Activated CD4-positive, alpha-beta T cell treated with anti-CD3 and anti-CD28 coated beads, Interleukin-2, amount 50 U/mL, for 24 hours (primary cell): ENCODE measurements at places on chromosomes 5 and 9.

- DNase-seq: no peak
Measured at GRCh38 chr5:115116001-115116400, 53.7 kb downstream of the TRIM36 start.

GRCh38 chr5:179624841-179625271 is 1.4 kb upstream of the HNRNPH1 start:
- DNase-seq: no peak

DNA sequence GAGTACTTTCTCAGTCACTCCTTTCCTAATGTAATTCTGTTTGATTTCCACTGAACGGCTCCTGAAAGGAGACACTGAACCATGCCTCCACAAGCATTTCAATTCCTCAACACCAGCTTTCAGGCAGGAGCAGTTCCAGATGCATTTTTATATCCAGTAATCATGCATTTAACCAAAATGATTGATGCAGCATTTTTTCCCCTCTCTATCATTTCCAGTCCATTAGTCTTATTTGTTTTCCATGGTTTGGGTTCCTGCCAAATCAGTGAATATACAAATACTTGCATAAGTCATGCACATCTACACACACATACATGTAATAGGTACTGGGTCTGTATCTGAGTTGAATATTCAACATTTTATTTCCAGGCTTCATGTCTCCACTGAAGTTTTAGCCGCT is 122.7 kb downstream of the GRIA1 start:
- DNase-seq: no peak

DNA sequence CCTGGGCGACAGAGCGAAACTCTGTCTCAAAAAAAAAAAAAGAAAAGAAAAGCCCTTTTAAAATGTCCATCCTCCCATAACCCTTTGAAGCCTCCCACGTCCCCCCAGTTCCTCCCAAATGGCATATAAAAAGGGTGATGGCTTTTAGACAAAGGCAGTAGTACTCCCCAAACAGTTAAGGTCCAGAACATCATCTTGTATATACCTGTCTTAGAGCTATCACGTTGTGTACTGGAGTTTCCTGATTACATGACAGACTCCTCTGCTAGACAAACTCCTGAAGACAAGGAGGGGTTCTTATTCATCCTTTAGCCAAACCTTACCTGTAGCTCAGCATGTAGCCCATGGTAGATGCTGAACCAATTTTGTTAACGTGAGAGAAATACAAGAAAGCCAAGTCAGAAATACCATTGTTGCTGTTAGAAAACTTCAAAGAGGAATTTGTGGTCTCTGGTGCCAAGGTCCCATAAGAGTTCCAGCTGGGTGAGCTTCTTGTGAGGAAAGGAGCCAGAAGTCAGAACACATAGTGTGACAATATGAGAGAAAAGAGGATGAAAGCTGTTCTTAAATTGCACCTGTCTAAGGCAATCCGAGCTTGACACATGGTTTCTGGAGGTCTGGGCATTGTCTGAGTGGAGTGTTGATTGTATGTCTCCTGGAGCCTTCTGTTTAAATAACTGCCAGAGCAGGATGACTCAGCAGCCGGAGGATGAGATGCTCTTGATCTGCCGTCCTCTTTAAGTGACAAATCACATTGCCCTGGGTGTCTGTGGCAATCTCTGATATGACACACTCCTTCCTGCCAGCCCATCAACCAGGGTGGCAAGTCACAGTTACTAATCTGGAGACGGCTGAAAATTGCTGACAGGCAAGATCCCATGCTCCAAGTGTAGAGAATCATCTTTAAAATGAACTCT is 69.1 kb downstream of the ARRDC3 start:
- DNase-seq: peak; percentile 87

DNA sequence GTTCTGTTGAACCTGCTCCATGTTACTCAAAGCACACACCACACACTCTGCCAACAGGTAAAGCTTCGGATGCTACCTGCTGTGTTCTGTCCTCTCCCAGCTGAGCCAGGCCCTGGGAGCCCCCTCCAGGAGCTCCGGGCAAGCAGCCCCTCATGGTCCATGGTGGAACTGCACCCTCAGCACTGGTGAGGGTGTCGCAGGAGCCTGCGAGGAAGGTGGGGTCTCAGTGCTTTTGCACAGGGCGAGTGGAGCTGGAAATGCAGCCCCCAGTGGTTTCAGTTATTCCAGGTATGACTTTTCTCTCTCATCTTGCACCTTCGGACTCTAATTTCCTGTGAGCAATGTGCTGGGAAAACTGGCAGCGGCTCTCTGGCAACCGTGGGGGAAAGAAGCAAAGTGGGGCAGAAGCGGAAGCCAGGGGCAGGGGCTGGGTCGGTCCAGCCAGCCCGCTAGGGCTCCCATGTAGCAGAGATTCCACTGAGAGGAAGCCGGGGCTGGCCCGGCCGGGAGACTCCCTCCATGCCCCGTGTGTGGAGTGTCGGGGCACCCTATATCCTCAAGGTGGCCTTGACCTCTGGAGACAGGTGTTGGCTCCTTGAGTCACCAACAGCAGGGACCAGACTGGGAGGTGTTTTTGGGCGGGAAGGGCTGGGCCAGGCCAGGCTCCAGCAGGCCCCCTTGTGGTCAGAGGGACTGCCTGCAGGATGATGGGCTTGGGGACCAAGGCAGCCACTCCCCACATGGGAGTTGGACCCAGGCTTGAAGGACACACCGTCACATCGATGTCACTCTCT is 75.6 kb upstream of the PRSS3 start:
- DNase-seq: no peak

DNA sequence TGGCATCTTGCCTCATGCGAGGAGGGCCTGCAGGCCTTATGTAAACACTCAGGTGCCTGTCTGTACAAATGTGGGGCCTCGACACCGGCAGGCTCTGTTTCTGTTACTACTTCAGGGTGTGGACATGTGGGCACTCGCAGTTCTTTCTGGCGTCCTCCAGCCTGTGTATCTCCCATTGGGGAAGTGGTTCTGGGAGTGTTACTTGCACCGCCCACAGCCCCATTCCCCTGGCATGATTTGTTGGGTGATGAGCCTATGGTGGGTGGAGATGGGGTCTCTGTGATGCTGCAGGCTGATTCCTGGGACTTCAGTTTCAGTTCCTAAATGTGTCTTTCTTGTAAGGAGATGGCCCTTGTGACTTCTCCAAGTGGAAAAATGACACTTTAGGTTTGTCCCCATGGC is 82.1 kb upstream of the PITX1 start:
- no peak for DNase-seq

- DNase-seq: peak; percentile 64
Measured at GRCh38 chr5:35852084-35852734, 4.5 kb upstream of the IL7R start.

- DNase-seq: no peak
Measured at GRCh38 chr9:137748311-137748710, 129.3 kb upstream of the CACNA1B start.

DNA sequence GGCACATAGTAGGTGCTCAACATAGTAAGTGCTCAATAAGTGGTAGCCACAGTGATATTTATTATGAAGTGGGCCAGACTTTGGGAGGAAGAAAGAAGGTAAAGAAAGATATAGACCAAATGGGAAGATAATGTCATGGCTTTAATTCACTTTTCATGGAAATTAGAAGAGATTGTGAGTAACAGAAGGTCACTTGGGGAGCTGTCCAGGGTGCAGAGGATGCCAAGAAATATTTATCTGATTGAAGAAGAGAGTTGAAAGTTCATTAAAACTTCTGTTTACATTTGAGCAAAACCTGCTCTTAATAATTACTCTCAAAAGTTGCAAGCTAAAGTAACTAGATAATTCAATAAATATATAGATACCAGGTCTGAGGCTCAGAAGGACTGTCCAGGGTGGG is 28.3 kb upstream of the IL33 start:
- no peak for DNase-seq

GRCh38 chr5:59231221-59231931 is 648.5 kb downstream of the RAB3C start:
- no peak for DNase-seq

DNA sequence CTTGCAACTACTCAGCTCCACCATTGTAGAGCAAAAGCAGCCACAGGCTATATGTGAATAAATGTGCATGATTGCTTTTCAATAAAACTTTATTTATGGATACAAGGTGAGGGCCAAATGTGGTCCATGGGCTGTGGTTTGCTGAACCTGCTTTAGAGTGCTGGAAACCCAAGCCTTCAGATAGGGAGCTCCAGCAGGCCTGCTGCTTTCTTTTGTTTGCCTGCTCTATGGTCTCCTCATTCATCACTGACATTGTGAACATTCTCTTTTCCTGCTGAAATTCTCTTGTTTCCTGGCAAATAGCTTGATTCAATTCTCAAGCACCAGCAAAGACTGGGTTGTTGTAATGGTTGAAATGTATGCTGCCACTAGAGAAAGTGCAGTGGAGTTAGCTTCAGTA is 26.0 kb downstream of the EGFLAM start:
- no peak for DNase-seq

GRCh38 chr9:92589923-92590322 is 54.1 kb upstream of the ECM2 start:
- no peak for DNase-seq

GRCh38 chr5:122773619-122774018 is 1.3 kb upstream of the SNX2 start:
- DNase-seq: no peak

- no peak for DNase-seq
Measured at GRCh38 chr5:139893873-139894272, 98.3 kb downstream of the PSD2 start.

DNA sequence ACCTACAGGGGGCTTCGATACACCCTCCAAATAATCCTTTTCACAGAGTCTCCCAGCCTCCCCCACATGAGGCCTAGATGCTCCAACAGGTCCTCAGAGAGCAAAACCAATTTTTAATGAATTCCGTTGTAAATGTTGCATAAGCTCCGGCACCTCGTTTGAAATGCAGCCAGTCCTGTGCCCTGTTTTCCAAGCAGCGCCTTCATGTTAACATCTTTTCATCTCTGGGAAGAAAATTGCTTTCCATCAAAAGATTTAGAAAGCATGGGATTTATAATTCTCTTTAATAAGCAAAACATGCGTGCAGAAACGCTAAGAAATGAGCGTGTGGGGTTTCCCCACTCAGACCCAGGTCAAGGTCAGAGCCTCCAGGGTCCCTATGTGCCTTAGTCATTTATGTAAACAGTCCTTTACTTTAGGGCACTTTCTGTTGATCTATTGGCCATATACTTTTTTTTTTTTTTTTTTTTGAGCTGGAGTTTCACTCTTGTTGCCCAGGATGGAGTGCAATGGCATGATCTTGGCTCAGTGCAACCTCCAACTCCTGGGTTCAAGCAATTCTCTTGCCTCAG is 177.5 kb upstream of the S1PR3 start:
- DNase-seq: no peak

DNA sequence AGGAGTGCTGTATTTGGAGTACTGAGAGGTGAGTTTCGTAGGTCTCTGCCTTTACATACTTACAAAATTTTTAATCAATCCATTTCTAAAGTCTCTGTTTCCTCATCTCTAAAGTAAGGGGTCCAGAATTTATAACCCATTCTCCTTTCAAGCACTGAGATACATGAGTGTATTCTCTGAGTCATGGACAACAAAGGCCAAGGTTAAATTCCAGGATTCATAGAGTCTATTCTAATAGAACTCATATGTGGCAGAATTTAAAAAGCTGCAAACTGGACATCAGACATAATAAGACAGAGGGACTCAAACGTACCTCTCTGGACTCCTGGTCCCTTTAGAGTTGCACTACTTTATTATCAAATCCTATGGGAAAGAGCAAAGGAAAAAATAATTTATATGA is 112.5 kb upstream of the SLIT3 start:
- DNase-seq: no peak

DNA sequence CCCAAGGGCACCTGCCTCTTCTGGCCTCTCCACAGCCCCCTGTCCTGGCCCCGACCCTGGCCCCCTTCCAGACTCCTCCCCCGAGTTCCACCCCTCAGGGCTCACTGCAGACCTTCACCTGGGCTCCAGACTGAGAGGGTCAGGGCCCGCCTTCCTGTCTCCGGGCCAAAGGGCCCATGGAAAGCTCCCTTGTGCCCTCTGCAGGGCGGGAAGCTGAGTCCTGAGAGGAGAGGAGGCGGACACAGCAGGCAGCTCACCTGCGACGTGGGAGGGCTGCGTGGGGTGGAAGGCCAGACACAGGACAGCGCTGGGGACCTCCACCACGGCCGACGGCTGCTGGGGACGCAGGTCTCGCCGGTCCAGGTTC is 20.6 kb downstream of the DYNC2I2 start:
- no peak for DNase-seq

DNA sequence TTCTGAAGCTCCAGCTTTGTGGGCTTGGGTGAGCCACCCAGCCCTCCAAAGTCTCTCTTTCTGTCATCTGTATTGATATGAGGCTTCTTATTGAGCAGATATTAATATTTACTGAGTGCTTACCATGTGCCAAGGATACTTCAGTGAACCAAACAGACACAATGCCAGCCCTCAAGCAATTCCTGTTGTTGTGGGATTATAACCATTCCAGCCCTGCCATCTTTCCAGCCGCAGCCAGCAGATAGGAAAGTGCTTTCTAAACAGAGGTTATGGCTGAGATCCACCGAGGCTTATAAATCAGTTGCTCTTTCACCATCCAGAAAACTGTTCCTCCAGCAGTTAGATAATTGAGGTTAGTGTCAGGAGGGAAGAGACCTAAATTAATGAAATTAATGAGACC is 137.7 kb upstream of the ALDH1B1 start:
- no peak for DNase-seq

DNA sequence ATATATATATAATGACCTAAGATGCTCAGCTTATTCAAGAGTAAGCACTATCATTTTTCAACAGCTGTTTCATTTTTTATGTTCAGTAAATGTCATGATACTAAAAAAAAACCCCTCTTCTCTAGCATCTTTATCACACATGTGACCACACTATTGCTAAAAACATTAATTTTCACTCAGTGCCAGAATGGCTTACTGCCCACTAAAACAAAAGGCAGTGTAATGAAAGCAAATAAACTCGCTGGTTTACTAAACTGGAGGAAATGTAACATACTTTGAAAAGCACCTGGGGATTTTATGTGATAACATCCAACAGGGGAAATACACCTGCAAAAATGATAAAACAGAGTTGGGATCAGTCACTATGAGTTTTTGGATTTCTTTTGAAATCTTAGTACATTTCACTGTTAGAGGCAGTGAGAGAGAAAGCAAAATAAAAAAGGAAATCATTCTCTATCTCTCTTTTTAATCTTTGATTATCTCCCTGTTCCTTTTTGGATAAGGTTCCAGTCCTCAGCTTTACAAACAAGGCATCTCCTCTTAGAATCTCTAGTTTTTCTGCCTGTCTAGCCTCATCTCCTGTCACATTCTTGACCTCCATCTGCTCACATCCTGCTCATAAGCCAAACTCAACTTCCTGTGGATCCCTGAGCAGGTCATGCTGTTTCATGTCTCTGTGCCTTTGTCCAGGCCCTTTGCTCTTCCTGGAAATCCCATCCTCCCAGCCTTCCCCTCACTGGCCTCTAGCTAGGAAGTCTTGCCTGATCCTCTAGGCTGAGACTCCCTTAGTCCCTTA is 338.0 kb downstream of the MAN2A1 start:
- no peak for DNase-seq

- peak; percentile 55 for DNase-seq
Measured at GRCh38 chr9:136644593-136645351, 17.9 kb upstream of the EGFL7 start.
